Central memory CD4-positive, alpha-beta T cell (primary cell): ENCODE measurements at places on chromosomes 4 and X.

- DNase-seq = no peak
Observed at GRCh38 chrX:17697191-17697590, 40.1 kb upstream of the SCML1 start.

DNA sequence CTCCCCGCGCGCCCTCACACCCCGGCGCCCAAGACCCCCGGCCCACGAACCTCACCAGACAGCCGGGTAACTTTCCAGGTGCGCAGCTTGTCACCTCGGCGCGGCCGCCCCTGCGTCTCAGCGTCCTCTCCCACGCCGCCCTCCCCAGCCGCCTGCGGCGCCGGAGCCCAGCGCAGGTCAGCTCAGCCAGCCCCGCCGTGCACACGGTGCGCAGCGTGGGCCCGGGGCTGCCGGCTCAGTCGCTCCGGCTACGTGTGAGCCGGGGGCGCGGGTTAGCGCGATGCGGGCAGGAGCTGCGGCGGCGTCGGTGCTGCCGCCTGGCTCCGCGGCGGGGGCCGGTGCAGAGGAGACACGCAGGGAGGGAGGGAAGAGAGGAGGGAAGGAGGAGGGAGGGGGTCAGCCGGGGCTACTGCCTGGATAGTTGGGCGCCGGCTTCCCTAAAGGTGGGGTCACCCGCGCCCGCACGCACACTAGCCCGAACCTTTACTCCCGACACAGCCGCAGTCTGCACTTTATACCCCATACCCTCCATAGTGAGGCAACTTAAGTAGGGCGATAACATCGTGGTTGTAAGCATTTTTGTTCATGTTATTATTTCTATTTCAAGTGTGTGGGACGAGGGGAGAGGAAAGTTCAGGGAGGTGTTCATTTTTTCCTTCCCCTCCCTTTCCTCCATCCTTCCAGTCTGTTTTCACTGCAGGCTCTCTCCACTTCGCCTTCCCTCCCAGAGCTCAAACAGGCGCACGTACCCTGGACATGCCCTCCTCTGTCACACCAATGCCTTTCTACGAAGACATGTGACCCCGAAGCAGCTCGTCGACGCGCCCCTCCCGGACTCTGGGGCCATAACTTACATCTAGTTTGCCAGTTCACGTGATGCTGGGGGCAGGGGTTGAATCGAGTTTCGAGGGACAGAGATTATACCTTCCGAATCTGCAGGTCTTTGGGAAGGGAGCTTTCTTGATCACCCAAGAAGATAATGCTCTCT, at the start of gene PRKG2:
Gene PRKG2, minus strand, starts transcription at position 342 of the 988 bp plus-strand sequence. CDS start 10,175 bp downstream, outside the sequence.
- no peak for DNase-seq

DNA sequence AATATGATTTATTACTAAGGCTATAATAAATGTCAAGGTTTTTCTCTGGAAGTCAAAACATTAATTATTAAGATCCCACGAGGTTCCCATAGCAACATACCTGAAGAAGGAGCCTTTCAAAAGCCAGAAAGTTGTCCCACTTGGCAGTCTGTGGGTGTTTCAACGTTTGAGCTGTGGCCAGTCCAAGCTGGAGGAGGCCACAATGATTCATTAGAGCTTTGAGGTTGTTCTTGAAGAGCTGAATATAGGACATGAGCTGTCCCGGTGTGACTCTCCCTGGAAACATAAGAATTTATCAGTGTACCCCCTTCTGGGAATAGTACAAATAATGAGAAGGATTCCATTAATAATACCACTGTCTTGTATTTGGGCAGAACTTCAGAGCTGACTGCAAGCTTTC, 92.1 kb downstream of the SCFD2 start:
- DNase-seq = no peak

GRCh38 chrX:31233941-31234496, 162.2 kb upstream of the FTHL17 start:
- no peak for DNase-seq

DNA sequence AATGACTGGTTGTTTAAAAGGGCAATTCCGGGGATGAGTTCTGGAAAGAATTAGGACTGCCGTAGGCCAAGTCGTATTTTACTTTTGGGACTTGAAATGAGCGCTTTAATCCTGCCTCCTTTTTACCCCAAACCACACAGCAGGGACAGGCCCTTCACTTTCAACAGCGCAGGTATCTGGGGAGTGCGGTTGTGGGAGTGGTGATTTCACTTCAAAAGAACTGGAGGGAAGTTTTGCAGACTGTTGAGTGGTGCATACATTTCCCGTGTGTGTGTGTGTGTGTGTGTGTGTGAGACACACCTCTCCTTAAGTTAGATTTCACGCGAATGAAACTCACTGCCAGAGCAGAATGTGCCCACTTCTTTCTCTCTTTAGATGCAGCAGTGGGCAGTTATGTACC, 2.8 kb downstream of the NHS start:
- no peak for DNase-seq

- DNase-seq = no peak
Observed at GRCh38 chrX:69396916-69397315, 107.2 kb upstream of the NALF2 start.

DNA sequence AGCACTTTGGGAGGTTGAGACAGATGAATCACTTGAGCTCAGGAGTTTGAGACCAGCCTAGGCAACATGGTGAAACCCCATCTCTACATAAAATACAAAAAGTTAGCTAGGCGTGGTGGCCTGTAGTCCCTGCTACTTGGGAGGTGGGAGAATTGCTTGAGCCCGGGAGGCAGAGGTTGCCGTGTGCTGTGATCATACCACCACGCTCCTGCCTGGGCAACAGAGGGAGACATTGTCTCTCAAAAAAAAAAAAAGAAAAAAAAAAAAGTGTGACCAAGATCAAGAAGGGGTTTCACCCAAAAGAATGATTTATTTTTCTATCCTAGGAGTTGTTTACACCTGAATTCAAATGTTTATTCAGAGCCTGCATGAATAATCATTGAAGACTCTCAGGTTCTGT, 572.4 kb upstream of the GALNT7 start:
- DNase-seq = no peak

DNA sequence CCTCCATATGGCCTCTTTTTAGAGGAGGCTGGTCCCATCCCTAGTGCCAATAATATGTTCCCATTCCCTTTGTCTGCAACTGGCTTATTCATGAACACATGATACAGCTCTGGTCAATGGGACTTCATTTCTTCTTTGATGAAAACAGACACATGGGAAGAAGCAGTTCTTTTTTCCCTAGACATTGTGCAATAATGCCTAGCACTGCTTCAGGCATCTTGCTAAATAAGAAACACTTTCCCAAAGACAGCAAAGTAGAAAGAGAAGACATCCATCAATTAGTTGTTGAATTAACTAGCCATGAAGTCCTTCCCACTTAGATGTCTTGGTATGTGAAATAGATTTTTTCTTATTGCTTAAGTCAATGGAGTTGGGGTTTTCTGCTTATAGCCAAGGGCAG, 40.1 kb upstream of the TRPC3 start:
- no peak for DNase-seq

DNA sequence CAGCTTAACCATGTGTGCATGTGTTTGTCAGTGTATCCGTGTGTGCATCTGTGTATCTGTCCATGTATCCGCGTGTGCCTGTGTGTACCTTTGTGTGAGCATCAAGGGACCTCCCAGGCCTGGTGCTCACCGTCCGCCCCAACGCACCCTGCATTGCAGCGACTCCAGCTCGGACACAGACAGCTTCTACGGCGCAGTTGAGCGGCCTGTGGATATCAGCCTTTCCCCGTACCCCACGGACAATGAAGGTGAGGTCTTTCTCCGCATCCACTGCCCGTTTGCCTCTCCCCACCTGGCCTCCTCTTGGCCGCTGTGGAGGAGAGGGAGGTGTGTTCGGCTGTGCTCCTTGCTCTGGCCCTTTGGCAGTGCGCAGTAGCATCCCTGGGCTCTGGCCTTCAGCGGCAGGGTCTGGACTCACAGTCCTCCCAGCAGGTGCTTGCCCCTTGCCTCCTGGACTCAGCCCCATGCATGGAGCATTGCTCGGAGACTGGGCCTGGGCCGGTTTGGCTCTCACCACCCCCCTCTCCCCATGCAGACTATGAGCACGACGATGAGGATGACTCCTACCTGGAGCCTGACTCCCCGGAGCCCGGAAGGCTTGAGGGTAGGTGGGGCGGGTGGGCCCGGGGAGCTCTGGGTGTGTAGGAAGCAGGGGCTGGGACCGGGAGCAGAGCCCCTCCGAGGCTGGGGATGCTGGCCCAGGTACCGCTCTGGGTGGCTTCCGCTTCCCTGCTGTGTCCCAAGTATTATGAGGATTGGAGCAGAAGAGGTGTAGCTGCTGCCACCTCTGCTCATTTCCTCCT, 16.4 kb upstream of the ADD1 start:
- DNase-seq = no peak

DNA sequence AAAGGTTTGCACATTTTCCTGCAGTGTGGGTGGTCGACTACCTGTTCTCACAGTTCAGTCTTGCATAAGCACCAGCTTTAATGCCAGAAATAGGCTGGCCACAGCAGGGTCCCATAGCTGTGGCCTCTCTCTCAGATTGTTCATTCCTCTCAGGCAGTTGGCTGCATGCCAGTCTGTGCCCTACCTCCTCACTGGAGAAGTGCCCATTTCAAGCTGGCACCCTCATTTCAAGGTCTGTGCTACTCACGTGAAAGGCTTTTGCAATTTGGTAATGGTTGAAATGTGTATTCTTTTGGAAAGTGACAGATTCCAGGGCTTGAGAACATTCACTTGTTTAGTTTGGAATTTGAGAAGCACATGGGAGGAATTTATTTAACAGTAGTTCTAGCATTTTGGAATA, 28.9 kb upstream of the MTMR1 start:
- no peak for DNase-seq

DNA sequence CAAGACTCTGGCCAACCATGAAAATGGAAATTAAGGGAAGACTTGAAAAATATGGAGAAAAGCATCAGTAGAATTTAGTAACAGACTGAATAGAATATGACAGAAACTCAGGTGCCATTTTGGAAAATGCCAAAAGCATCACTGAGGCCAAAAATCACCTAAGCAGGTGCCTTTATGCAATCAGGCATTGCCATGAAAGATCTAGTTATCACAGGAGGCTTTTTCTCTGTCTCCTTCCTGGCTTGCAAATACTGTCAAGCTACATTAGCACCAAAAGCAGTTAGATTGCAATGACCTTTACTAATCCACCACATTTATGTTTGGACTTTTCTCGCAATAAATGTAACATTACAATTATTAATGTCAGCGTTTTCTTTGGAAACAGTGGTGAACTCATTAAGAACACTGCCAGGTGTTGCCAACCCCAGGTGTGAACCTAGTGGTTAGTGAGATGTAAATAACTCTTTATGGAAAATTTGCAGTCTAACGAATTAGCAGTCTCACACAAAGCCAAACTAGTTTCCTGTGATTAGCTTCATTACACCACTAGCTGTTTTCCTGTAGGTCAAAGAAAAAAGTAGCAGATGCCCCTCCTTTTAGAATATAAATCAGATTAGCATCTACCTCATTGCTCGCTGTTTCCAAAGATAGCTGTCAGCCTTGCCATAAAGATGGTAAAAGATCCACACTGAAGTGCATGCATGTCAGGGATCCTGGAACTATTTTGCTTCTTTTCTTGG, 1568.4 kb upstream of the TENM3 start:
- DNase-seq = no peak

DNA sequence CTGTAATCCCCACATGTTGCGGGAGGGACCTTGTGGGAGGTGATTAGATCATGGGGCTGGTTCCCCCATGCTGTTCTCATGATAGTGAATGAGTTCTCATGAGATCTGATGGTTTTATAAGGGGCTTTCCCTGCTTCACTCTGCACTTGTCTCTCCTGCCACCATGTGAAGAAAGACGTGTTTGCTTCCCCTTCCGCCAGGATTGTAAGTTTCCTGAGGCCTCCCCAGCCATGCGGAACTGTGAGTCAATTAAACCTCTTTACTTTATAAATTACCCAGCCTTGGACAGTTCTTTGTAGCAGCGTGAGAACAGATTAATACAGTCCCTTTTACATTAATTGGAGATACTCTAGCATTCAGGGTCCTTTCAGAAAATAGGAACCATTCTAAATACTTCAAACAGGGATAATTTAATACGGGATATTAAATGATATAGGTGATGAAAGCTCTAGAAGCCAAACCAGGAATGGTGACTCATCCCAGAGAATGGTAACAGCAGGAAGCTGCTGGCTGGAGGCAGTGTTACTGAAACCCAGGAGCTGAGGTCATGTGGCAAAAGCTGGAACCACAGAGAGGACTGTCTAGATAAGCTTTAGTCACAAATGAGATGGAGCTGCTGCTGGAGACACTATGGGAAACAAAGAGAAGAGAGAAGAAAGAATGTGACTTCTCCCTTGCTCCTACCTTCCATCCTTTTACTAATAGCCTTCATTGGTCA, 57.3 kb downstream of the GSTCD start:
- DNase-seq = no peak

DNA sequence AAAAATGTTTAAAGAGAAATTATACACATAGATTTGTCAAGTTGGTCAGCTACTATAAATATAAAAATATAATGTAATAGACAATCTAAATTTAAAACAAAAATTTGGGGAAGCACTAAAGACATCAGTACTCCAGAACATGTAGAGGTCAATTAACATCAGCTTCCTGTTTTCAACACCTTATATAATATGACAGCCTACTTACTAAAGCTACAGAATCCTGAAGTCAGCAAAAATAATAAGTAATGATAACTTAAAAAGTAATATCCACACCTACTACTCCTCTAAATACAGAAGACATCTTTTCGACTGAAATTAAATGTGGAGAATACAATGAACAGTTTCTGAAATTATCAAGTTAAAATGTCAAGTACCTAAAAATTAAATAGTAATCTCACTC, 118.6 kb downstream of the LRBA start:
- DNase-seq = no peak

GRCh38 chrX:149392921-149393320, 112.2 kb downstream of the IDS start:
- DNase-seq = no peak

- no peak for DNase-seq
Observed at GRCh38 chrX:13828392-13828791, 11.5 kb upstream of the GPM6B start.

DNA sequence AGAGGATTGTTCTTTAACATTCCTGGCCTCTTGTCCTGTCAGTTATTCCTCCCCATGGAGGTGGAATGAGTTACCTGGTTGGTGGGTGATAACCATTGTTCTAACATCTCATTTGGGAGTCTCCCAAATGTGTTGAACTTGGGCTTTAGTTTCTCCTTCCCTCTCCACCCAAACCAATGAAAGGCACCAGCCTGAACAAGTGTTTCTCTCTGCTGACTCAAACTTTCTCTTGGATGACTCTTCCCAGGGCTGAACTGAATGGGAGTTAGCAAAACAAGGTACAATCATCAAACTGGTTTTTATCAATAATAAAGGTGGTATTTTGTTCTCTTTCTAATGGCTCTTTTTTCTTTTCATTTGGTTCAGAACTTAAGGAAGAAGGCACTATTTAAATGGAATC, 2.7 kb downstream of the DYNLT3 start:
- DNase-seq = no peak

- peak; percentile 65 for DNase-seq
Observed at GRCh38 chr4:102625232-102625930, 124.2 kb downstream of the NFKB1 start.

- DNase-seq = no peak
Observed at GRCh38 chr4:94536649-94537469, 85.1 kb downstream of the PDLIM5 start.

DNA sequence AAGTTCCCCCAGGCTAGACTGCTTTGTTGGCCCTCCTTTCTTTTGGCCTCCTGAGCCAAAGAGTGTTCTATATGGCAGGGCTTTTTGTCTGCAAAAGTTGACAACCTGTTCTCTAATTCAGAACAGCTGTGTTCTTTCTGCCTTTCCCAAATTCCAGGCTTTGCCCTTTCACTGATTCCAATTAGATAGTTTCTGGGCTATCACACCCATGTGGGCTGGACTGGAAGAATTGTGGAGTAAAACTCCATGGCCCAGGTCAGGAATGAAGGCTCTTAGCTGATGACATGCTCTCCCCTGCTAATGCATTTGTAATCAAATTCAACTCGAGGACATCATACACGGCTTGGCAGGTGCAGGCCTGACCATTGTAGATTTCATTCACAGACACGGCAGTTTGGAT, 19.4 kb downstream of the BMP3 start:
- DNase-seq = no peak
